H7 (cell line): ENCODE measurements at places on chromosomes 3 and 15.

- no peak for DNase-seq
These were observed 106.8 kb upstream of the CDIN1 start for GRCh38 chr15:36472672-36473071.

GRCh38 chr3:185089751-185090150, 63.1 kb downstream of the C3orf70 start:
- no peak for DNase-seq

- DNase-seq: no peak
These were observed 25.6 kb upstream of the ZNF280D start for GRCh38 chr15:56758770-56759449.

GRCh38 chr15:67884514-67885174, 44.8 kb upstream of the RNU6-1 start:
- DNase-seq: peak; percentile 89

DNA sequence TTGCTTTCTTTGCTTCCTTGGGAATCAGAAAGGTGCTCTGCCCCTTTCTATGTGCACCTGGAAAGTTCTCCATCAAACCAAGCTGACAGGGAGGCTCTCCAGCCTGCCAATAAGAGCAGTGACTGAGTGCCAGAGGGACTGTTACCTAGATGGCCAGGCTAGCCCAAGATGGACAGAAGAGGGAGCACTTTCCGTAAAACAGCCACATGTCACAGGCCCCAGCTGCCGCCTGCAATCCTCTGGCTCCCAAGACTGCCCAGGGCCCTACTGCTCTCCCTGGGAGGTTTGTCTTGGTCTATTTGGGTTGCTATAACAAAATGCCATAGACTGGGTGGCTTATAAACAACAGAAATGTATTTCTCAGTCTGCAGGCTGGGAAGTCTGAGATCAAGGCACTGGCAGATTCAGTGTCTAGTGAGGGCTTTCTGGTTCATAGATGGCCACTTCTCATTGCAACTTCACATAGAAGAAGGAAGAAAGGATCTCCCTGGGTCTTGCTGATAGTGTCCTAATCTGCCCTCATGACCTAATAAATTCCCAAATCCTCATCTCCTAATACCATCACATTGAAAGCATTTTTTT, 72.3 kb downstream of the TAMM41 start:
- DNase-seq: peak; percentile 85

DNA sequence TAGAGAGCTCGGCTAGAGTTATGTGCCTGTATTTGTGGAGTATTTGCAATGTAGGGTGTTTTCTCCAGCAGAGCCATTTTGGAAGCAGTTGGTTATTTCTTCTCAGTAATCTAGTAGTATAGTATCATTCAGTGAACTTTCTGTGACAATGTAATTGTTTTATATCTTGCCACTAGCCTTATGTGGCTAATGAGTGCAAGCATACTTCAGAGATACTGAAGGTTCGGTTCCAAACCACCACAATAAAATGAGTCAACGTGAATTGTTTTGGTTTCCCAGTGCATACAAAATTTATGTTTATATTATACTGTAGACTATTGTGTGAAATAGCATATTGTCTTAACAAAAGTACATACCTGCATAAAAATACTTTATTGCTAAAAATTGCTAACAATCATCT, 286.9 kb upstream of the TBL1XR1 start:
- no peak for DNase-seq

DNA sequence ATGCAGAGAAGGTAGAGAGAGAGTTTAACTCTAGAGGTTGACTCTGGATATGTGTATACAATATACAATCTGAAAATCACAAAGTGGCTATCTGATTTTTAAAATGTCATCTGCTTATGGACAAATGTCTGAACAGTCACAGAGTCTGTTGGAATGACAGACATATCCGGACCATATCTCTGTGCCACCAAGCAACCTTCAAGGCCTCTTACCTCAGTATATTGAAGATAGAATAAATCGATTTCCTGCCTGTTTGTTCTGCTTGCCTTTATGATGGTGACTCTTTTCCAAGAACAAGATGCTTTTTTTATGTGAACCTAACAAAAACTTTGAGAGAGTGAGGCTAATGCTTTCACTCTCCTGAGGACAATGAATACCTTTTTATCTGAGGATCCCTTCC, 151.1 kb downstream of the RBPMS2 start:
- no peak for DNase-seq

DNA sequence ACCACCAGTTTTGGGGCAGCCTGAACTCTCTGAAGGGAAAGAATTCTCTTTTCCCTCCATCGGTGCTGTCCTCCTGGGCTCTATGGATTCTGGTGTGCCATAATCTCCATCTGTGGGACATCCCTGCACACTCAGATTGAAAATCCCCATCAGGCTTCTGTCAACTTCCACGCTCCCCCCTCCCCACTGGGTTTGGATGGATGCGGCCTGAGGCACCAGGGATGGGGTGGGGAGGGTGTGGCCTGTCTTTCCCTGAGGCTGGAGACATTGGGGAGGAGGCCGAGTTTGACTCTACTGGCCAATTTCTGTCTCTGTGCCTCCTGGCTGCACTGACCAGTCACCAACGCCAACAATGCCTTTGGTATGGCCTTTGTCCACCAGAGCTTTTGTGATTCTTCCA, 16.3 kb upstream of the FBLN2 start:
- no peak for DNase-seq

DNA sequence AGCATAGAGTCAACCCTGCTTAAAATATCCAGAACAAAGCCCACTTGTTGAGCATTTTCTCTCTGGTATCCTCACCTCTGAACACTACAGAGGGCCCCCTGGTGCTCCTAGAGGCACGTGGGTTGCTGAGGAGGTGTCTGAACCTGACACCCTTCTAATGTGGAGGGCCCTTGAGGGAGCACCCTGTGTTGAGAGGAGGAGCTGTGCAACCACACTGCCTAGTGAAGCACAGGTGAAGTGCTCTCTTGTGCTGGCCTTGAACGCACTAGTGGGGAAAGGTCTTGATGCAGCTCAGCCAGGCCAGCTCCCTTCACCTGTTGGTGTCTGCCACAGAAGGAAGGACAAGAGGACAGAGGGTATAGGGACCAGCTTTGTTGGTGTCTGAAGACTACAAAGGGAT, 51.9 kb downstream of the CCK start:
- no peak for DNase-seq

- no peak for DNase-seq
These were observed 276.2 kb downstream of the FEZF2 start for GRCh38 chr3:62097121-62097520.

GRCh38 chr15:98127586-98127985, 167.1 kb downstream of the ARRDC4 start:
- no peak for DNase-seq

DNA sequence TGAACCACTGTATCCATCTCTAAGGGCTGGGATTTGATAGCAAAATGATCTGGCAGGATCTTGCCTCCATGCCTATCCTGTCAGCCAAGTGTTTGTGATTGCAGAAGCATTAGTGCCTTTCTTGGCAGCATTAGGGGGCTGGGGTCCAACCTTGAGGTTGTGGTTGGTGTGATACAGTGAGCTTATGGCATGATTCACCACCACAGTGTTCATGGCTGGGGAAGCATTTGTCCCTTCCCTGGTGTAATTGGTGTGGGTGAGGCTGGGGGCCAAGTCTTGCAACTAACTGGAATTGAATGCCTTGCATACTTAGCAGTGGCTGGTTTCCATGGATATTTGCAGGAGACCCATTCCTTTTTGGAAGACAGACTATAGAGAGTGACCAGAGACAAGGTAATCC, 271.0 kb upstream of the TBL1XR1 start:
- no peak for DNase-seq

GRCh38 chr3:93992207-93992606, 12.3 kb downstream of the ARL13B start:
- DNase-seq: no peak

DNA sequence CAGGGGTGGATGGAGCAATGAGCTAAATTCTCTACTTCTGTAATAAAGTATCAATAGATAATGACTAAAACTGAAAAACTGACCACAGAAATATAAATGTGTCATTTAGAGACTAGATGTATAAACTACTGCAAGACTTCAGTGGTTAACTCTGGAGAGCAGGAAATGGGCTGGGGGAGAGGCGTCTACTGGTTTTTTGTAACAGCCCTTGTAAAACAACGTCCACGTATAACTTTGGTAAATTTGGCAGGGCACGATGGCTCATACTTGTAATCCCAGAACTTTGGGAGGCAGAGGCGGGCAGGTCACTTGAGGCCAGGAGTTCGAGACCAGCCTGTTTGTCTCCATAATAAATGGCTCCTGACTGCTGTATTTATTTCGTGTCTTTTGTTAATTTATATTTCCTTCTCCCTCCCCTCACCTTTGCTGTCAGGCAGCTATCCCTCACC, 12.5 kb downstream of the RAB27A start:
- no peak for DNase-seq

GRCh38 chr3:54733106-54734006, 194.5 kb downstream of the LRTM1 start:
- no peak for DNase-seq

DNA sequence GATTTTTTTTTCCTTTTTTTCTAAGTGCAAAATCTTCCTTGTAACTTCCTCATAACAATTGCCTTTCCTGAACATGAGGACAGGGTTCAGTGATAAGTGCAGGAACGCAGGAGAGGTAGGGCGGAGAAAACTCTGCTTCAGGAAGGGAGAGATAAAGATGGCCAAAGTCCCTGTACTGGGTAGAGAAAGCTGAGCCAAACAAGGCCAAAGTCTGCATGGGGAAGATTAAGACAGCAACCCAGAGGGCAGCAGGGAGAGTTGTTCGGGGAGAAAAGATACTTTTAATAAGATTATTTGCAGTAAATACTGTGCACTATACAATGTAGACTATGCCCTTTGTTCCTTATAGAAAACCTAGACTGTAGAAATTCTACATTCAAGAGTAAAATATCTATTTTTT, 55.4 kb upstream of the LRRFIP2 start:
- DNase-seq: no peak

DNA sequence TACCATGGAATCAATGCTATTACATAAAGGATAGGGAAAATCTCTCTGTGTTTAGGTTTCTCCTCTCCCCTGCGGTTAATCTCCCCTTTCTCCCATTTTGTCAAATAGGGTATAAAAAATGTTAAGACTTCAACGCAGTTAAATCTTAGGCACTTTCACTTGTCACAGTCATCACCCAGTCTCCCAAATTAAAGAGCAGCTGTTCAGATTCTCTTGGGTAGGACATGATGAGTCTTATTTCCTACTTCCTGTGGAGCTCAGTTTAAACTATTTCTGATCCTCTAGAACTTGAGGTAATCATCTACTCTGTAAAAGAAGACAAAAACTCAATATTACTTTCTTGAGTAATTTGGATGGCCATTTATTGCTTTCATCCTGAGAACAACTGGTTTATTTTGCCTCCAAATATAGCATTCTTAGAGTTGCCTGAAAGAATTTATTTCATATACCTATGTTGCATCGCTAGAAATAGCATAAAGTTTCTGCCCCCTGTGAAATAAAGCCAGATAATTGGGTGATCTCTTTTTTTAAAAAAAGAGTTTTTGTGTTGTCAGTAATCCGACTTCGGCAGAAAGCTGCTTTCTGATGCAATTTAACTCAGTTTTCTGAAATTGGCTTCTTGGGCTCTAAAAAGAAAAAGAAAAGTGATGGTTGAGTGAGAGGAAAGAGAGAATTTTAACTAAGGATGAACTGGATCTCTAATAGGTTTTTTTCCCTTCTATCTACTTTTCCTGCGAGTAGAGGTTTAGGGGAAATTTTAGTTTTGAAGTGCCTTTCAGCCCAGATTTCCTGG, 20.7 kb downstream of the RAP2B start:
- DNase-seq: no peak

- DNase-seq: no peak
These were observed 3.6 kb upstream of the DPH6 start for GRCh38 chr15:35549567-35549966.

- no peak for DNase-seq
These were observed 52.8 kb downstream of the FAM43A start for GRCh38 chr3:194738254-194739093.

GRCh38 chr15:55026381-55026780, 170.4 kb downstream of the RSL24D1 start:
- no peak for DNase-seq

DNA sequence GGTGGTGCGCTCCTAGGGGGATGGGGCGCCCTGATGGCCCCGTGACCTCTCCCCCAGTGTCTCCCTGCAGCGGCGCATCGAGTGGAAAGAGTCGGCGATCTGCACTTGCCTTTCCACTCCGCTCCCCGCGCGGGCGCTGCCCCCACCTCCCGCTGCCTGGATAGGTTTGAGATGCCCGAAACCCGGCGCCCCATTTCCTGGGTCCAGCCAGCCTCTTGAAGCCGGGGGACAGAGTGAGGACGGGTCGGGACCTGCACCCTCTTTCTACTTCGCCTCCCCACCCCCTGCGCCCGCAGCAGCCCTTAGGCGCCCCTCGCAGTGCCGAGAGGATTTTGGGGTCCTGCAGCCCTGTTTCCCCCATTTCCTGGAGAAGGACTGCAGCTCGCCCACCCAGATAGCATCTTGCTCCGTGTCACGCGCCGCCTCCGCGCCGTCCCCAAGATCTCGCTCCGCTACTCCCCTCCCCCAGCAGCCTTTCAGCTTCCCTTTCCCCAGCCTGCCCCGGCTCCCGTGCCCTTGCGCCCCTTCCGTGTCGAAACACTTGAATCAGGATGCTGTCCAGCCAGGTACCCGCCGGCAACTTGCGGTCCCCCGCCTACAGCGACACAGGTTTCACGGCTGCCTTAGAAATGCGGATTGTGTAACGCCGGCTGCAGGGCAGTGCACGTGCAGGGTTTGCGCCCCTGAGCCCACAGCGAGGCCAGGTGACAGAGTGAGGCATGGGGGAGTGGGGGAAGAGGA, 519 bp downstream of the ABHD6 start:
- peak; percentile 73 for DNase-seq

GRCh38 chr3:12097971-12098370, 60.7 kb downstream of the TIMP4 start:
- no peak for DNase-seq
